ENCODE measurements at places on chromosomes 3 and 15.

GRCh38 chr15:60535265-60535664 lies 56.3 kb upstream of the ICE2 start:
- no peak for DNase-seq

DNA sequence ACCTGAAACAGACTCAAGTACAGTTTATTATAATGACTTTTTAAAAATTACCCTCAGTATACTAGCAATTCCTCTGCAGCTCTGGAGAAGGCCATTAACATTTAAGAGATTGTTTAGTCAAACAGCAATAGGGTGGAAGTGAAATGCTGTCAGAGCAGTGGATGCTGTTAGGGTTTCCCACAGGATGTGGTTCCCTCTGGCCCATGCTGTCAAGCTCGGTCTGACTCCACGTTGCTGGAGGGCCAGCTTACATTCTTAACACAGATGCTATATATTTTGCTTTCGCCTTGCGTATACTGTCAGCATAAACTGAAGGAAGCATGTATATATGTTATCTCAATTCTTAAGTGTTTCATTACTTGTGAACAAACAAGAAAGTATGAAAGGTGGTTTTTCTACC lies 231.1 kb upstream of the COL8A1 start:
- DNase-seq, result no peak

GRCh38 chr15:40769274-40770146 lies at the start of gene C15orf62:
Gene C15orf62, plus strand, starts transcription at chr15:40769980. Its CDS starts 516 bp downstream, at chr15:40770496.
- no peak for DNase-seq

GRCh38 chr3:46466273-46466672 lies 1.6 kb upstream of the LTF start:
- no peak for DNase-seq

- DNase-seq, result no peak
These were observed 962.2 kb downstream of the TUSC7 start for GRCh38 chr3:117671722-117672318.

DNA sequence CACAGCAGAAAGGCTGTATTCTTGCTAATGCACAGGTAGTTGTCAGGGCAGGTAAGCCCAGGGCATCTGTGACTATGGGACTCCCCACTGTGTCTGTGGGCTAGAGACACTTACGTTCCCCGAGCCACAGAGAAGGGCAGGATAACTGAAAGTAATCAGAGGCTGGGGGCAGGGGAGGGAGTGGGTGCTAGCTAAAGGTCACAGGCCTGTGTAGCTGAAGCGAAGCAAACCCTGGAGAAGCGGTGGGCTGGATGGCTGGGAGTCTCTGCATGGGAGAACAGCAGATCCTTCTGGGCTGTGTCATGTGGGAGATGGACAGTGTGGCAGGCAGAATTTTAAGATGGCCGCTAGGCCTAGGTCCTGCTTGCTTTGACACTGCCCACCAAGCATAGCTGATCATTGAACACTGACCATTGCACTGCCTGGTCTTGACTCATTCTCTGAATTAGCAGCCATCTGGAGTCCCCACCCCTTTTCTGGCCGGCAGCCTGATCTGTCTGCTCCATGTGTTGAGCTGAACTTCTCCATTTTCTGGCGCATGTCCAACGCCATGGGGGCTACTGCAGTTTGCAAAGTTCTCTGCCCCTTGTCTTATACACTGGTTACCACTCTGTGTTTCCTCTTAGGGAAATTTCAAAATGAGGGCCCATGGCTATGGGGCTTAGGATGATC lies 110.0 kb downstream of the DGKG start:
- DNase-seq, result no peak

- DNase-seq, result no peak
These were observed 3.7 kb upstream of the GRM2 start for GRCh38 chr3:51703068-51703760.

DNA sequence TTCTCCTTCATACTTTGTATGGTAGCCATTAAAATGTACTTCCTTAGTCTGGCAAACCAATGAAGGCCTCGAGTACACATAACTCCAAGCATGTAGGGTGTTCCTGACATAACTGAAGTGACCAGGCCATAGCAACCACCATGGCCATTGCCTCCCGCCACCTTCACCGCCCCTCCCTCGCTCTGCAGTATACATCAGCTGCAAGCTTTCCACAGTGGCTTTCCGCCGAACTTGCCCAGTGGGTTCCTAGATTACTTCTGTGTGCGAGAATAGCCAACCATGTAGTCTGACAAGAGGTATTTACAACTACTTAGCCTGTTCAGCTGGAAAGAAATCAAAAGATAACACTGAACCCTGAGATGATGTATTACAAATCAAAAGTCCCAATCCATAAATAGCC lies 3.4 kb upstream of the CTNNB1 start:
- no peak for DNase-seq

DNA sequence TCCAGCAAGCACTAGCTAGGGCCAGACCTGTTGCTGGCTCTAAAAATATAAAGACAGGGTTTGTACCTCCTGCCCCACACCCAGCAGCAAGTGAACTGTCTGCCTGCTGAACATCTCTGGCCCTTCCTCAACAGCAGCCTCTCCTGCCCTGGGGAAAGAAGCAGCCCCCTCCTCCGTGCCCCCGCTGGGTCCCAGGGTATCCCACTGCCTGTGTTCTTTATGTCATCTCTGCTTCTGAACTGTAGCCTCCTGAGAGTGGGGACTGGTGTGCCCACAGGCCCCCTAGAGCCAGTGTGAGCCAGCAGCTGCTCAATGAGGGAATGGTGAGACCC lies 54.5 kb downstream of the ACAD9 start:
- no peak for DNase-seq

GRCh38 chr3:81601707-81602305 lies 159.6 kb downstream of the GBE1 start:
- DNase-seq, result no peak

- DNase-seq, result no peak
These were observed 574.6 kb downstream of the VGLL3 start for GRCh38 chr3:86416334-86416733.

DNA sequence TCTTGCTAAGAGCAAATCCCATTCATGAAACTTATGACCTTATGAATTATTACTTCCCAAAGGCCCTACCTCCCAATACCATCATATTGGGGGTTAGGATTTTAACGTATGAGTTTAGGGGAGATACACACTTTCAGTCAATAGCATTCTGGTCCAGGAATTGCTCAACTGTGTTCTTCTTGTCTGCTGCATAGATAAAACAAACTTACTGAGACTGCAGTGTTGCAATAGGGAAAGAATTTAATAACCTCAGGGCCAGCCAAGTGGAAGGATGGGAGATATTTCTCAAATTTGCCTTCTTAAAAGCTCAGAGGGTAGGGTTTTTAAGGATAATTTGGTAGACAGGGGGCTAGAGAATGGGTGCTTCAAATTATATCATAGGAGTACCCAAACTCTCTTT lies 625.8 kb downstream of the OTOL1 start:
- no peak for DNase-seq

- DNase-seq, result no peak
These were observed 73.8 kb upstream of the ZBED2 start for GRCh38 chr3:111668888-111669488.

DNA sequence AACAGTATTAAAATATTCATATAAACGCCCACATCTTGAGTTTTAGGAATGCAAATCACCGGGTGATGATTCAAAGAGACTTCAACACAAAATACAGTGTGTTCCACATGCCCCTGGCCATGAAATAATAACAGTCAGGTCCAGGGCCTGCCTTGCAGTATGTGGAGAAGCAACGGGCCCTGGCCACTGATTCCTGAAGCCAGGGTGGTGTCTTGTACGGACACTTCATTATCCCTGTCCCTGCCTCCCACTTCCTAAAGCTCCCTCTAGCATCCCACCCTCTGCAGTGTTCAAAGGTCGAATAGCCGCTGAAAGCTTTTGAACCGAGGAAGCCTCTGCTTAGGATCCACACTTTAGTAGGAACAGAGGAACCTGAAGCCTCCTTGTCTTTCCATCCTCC lies 50.4 kb upstream of the PCSK6 start:
- no peak for DNase-seq

DNA sequence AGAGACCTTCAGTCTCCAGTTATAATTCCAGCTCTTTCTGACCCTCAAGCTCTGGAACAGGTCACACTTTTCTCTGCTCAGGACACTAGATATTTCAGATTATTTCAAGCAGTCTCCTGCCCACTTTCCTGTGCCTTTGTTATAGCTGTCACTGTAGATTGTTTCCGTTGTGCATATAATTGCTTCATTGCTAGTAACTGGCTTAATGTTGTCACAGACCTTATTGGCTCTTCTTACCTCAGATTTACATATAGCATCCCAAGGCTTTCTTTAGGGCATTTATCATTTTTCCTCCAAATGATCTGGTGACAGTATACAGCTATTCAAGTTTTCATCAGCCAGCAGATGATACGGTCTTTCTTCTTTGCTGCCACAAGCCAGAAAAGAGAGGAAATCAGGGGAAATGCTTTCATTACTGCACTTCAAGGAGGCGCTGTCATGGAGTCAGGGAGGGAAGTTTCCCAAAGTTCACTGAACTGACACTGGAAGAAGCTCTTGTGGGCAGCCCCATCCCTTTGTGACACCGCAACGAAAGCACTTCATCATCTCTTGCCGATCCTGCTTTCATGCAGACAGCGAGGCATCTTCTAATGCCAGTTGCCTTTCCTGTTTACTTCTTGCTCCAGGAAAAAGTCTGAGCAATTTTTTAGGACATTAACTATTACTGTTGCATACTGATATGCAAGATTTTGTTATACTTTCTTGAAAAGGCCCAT lies 181.9 kb downstream of the CDIN1 start:
- no peak for DNase-seq

GRCh38 chr3:172518929-172519640 lies 4.1 kb downstream of the TNFSF10 start:
- no peak for DNase-seq

- no peak for DNase-seq
These were observed 37.8 kb downstream of the B3GALNT1 start for GRCh38 chr3:161067335-161067734.

- DNase-seq, result no peak
These were observed 549.8 kb upstream of the AGTR1 start for GRCh38 chr3:148147903-148148302.

- no peak for DNase-seq
These were observed 30.3 kb downstream of the PIGB start for GRCh38 chr15:55349282-55349681.

DNA sequence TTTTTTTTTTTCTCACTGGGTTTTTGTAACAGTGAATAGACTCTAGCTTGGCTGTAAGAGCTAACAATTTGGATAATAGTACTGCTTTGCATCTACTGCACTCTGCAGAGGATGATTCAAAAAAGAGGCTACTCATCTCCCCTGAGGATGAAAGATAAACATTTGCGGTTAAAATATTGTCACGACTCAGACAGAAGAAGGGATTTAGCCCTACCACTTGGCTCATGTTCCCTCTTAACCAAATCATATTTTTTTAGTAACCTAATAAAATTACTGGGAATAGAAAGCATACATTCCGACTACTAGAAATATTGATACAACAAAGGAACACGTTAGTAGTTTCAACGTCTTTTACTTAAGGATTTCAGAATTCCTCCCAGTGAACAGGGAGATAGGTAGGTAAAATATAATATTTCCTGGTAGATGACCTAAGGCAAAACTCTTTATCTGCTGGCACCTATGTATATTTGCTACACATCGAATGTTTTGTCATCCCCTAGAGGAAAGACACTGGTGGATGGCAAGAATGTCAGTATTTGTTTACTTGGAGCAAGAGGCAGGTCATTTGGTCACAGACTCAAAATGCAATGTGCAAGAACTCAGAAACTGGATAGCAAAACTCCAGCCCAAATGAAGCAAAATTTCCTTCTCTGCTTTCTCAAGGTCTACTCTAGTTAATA lies 110.8 kb downstream of the GREM1 start:
- DNase-seq, result no peak

DNA sequence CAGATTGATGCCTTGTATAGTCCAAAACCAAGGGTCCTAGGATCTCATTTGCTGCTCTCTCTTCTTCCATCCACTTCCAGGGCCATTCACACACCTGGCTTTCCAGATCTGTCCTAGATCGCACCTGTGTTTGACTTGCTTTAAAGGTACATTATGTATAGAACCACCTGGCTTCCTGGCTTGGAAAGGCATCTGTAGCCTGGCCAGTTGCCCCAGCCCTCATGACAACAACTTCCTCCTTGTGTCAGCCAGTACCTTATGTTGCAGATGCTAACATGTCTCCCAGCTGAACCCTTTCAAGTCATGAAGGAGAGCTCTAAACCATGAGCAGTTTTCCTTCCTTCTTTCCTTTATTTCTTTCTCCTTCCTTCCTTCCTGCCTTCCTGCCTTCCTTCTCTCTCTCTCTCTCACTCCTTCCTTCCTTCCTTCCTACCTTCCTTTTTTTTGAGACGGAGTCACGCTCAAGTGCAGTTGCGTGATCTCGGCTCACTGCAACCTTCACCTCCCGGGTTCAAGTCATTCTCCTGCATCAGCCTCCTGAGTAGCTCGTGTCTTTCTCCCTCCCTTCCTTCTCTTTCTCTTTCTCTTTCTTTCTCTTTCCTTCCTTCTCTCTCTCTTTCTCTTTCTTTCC lies 2.5 kb upstream of the HTR3C start:
- no peak for DNase-seq

GRCh38 chr3:126540951-126541627 lies 17.1 kb downstream of the CHST13 start:
- no peak for DNase-seq

DNA sequence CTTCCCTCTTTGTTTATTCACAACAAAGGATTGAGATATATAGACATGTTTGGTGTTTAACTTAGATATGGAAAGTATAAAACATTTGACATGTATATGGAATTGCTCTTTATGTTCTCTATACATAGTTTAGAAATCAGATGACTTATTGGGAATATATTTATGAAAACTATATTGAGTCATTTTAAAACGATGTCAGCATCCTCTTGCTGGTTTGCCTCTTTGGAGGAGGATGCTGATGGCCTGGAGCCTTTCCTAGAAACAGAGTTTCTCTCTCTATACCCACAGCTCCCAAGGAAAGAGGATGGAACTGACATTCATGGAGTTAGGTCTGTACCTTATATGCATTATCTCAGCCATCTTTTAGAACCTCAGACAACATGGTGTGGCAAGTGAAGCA lies 40.3 kb downstream of the ZBTB38 start:
- DNase-seq, result no peak

GRCh38 chr3:5071061-5071460 lies 51.0 kb upstream of the ARL8B start:
- no peak for DNase-seq

DNA sequence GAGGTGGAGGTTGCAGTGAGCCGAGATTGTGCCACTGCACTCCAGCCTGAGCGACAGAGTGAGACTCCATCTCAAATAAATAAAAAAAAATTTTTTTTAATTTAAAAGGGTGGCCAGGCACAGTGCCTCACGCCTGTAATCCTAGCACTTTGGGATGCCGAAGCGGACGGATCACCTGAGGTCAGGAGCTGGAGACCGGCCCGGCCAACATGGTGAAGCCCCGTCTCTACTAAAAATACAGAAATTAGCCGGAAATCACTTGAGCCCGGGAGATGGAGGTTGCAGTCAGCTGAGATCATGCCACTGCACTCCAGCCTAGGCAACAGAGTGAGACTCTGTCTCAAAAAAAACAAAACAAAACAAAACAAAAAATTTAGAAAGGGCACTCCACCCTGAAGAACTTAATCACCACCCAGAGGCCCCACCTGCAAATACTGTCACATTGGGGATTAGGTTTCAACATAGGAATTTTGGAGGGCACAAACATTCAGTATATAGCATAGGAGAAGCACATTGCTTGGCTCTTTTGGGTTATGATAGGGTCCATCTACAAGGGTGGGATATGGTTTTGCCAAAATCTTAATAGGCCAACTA lies 7.1 kb upstream of the YEATS2 start:
- no peak for DNase-seq

- no peak for DNase-seq
These were observed 37.4 kb downstream of the KLHL25 start for GRCh38 chr15:85757073-85757938.
